ENCODE measurements at places on chromosomes 1 and 21.

DNA sequence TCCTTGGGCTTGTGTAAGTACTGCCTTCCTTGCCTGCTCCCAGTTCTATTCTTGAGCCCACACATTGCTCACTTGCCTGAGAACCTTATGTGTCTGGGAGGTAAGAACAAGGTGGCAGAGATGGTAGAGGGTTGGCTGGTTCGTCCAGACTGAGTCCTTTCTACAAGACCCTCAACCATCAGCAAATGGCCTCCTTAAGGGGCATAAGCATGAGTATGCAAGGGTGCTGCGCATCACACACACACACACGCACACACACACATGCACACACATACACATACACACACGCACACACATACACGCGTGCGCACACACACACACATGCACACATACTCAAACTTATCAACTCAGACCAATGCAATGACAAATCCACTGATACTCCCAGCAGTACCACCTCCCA is 56.9 kb downstream of the RHBG start:
- no peak for DNase-seq

DNA sequence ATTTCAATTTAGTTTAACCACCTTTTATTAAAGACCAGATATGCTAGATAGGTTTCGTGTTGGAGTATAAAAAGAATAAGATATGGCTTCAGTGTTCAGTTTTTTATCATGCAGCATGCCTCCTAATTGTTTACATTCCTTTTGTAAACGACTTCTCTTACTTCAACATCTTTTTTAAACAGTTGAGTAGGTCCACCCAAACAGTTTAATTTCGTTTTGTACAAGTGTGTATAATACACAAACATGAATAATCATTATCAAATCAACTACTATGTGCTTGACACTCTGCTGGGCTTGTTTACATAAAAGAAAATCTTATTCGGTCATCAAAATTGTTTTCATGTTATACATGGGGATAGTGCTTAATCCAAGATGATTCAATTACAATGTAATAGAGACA is 906.3 kb upstream of the ADGRL4 start:
- no peak for DNase-seq

DNA sequence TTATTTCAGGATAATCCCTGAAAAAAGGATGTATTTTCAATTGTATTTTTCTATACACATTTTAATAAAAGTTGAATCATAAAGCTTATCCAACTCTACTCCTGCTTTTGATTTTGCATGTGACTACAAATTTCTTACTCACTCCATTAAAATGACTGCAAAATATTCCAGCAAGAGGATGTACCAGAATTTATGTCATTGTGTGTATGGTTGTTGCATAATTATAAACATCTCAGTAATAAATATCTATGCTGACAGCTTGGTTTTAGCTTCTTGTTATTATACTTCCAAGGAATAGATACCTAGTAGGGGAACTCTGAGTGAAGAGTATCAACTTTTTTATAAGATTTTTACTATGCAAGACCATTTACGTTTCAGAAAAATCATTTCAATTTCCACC is 463.2 kb upstream of the RUNX1 start:
- DNase-seq: no peak

DNA sequence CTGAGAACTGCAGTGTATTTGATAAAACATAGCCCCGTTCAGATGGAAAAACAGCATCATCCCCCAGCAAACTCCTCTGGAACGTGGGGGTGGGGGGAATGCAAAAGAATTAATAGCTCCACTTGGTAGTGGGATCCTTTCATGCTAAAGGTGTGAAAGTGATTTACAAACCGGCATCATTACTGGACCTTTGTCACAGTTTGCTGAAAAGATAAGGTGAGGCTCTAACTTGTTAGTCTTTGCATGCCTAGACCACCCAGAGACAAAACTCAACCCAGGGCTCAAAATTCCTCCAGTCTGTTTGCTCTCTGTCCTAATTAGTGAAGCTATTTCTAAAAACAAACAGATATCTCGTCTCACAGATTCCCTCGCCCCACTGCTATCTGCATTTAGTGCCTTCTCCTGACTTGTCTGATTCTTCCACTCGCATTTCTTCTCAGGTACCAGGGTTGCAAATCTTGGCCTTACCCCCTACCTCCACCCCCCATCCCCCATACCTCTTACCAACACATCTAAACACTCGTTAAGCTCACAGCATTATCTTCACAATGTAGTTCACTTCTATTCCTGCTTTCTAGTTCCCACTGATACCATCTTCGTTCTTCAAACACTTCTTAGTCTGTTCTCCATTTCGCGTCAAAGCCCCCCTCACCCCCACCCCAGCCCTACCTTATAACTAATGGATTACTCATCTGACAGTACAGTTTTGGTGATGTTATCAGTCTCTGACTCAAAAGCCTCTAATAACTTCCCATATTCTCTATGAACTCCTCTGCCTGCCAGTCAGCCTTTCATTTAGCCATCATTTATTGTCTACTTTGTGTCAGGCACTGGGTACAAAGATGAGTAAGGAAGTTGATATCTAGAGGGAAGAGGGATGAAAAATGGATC is 11.8 kb downstream of the IER5 start:
- no peak for DNase-seq

DNA sequence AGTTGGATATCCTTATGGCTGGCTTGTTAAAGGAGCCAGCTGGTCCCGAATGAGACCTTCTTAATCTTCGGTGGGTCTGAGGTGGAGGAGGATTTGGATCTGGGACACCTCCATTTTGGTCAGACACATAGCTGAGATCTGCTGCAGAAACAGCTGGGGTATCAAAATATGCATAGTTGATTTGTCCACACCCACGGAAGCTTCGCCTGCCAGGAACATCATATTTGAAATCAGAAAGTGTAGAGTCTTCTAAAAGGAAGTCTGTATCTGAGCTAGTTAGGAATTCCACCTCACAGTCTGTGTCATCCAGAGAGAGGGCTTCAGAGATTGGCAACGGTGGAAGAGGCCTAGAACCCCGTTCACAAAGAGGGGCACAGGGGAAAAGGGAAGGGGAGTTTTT is 12.3 kb downstream of the ERRFI1 start:
- DNase-seq: no peak

DNA sequence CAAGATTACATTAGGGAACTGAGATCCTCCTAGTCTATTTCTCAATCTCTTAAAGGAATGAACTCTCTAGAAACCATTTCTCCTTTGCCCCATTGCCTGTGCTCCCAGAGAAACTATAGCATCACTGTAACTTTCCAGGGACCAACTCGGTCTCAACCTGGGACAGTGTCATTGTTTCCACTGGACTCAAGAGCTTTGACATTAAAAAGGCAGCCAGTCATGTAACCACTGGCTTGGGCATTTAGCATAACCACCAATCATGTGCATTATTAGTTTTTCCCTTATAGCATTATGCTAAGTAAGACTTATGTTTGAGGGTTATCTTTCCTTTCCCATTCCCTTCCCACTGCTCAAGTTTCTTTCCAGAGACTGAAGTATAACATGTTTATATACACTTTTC is 18.2 kb downstream of the TEX38 start:
- no peak for DNase-seq

DNA sequence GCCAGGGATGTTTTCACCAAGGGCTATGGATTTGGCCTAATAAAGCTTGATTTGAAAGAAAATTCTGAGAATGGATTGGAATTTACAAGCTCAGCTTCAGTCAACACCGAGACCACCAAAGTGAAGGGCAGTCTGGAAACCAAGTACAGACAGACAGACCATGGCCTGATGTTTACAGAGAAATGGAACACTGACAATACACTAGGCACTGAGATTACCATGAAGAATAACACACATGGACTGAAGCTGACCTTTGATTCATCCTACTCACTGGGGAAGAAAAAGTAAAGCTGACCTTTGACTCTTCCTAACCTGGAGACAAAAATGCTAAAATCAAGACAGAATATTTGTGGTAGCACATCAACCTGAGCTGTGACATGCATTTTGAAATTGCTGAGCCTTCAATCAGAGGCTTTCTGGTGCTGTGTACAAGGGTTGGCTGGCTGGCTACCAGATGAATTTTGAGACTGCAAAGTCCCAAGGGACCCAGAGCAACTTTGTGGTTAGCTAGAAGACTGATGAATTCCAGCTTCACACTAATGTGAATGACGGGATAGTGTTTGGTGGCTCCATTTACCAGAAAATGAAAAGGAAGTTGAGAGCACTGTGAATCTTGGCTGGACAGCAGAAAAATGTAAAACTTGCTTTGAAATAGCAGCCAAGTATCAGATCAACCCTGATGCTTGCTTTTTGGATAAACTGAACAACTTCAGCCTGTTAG is 190.4 kb upstream of the KCTD3 start:
- no peak for DNase-seq

DNA sequence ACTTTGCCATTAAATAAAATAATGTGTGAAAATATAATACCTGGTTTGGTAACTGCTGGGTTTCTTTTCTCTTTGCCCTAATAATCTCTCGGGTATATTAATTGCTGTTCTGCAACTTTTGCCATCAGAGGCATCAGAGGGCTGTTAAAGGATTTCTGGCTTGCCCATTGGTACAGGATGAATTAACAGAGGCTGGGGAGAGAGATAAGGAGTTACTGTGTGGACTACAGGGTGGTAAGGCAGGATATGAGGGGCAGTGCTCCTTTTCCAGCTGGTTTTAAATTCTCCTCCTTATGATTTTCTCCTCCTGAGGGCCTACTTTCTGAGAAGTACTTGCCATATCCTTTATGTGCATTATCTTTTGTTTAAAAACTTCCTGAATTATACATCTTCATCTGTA is 48.3 kb downstream of the FGGY start:
- no peak for DNase-seq

DNA sequence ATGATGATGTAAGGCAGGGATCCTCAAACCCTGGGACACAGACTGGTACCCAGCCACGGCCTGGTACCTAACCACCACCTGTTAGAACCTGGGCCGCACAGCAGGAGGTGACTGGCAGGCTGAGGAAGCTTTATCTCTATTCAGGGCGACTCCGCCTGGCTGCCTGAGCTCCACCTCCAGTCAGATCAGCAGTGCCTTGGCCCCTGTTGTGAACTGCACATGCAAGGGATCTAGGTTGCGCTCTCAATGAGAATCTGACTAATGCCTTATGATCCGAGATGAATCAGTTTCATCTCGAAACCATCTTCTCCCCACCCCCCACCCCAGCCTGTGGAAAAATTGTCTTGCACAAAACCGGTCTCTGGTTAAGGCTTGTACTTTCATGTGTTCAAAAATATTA is 4.2 kb downstream of the RNPC3 start:
- no peak for DNase-seq

DNA sequence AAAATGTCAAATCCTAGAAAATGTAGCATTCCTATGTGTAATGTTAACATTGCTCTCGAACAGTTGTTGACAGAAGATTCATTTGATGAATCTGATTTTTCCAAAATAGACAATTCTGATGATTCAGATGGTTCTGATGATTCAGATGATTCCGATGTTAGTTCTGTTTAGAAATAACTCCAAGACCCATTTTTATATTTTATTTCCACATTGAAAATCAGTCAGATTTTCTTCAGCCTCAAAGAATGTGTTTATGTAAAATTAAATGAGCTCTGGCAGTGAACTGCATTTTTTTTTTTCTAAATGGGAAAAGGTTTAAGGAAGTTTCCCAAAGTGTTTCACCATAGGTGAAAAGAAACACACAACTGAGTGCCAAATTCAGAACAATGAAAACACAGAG is 136.5 kb downstream of the TSEN15 start:
- no peak for DNase-seq

- DNase-seq: no peak
Observed at GRCh38 chr1:20885121-20885520, 98.0 kb upstream of the HP1BP3 start.

DNA sequence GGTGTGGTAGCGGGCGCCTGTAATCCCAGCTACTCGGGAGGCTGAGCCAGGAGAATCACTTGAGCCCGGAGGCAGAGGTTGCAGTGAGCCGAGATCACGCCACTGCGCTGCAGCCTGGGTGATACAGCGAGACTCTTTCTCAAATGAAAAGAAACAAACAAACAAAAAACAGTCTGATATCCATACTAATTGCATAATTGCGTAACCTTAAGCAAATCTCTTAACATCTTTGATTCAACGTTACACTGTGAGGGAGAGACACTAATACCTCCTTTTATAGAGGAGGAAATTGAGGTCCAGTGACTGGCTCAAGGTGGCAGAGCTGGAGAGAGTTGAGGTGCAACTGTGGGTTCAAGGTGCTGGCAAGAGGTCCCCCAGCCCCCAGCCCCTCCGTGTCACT is 12.6 kb upstream of the COX20 start:
- DNase-seq: no peak

DNA sequence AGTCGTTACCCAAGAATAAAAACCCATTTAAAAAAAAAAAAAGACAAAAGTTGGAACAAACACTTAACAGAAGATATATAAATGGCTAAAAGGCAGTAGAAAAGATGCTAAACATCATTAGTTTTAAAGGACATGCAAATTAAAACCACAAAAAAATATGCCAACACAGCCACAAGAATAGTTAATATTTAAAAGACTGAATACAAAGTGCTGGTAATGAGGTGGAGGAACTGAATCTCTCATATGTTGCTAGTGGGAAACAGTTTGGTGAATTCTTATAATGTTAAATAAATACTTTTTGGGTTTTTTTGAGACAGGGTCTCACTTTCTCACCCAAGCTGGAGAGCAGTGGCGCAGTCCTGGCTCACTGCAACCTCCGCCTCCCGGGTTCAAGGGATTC is 10.0 kb downstream of the LRRC40 start:
- no peak for DNase-seq

DNA sequence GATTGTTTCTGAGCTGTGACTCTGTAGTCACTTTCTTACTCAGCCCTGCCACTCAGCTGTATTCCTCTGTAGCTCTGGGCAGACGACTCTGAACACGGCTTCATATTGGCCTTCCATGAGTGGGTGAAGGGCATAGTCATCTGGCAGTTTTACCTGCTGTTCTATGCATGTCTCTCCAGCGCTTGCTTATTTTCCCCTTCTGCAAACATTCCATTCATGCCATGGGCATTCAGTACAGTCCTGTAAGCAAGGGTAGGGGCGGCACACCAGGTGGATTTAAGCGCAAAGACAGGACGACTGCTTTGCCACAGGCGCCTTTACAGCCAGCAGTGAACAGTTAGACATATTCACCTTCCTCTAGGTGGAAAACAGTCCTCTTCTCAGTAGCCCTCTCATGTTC is 4.4 kb upstream of the WDR26 start:
- no peak for DNase-seq

GRCh38 chr1:114341856-114342255 is 169.1 kb downstream of the TRIM33 start:
- DNase-seq: peak; percentile 23

GRCh38 chr1:68129536-68130250 is 79.3 kb upstream of the DIRAS3 start:
- no peak for DNase-seq

GRCh38 chr1:66274634-66275033 is 259.3 kb upstream of the SGIP1 start:
- DNase-seq: peak; percentile 57

GRCh38 chr1:117068580-117068979 is 8.5 kb downstream of the TTF2 start:
- no peak for DNase-seq

DNA sequence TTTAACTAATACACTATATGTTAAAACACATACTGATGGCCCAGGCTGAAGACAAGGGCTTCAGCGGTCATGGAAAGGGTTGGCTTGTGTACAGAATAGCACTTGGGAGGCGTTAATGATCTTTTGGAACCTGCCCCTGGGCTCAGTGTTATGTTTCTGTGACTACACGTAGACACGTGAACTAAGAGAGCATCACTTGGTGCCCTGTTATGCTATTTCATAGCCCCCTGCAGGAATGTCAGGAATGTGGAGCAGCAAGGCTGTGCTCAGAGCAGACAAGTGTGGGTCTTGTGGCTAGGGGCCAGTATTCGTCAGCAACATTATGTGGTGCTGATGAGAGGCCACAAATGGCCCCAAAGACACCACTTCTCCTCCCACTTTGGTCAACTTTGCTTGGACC is 132.4 kb downstream of the MAP3K21 start:
- DNase-seq: no peak

All from CD4-positive, alpha-beta T cell treated with Interleukin-21 for 1 hour (primary cell).